ENCODE measurements at places on chromosomes 1 and 21.

- DNase-seq, result no peak
Observed at GRCh38 chr1:207858281-207858680, 52.6 kb downstream of the CD34 start.

DNA sequence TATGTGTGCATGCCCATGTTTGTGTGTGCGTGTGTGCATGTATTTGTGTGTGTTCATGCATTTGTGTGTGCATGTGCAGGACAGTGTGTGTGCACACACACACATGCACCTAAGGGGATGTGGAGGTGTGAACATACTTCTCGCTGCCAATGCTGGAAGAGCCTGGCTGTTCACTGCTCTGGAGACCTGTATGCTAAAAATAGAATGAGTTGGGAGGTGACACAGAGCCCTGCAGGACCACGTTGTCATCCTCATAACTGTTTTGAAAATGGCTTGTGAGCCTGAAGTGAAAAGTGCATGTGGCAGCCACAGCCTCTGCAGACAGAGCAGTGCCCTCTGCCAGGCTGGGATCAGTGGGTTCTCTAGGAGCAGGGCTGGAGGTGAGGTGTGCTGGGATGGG is 95.8 kb downstream of the AJAP1 start:
- DNase-seq, result no peak

- DNase-seq, result no peak
Observed at GRCh38 chr1:30335997-30336390, 387.4 kb downstream of the MATN1 start.

DNA sequence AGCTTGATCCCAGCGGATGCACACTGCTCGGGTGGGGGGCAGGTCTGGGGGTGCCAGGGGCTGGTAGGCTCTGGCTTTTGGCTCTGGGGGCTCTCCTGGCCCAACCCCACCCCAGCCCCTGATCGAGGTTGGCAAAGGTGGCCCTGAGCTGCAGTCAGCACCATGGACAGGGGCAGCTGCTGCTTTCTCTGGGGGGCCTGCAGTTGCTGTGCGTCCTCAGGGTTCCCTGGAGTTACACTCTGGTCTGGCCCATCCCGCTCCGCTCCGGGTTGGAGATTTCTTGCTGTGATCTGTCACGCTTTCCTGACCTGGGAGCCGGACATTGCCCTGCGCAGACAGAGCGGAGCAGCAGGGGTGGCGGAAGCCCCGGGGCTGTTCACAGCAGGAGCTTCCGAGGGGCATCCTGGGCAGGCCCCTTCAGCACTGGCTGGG is 8.0 kb upstream of the PLCH2 start:
- DNase-seq, result no peak

- DNase-seq, result no peak
Observed at GRCh38 chr1:119327450-119328155, 41.0 kb upstream of the HAO2 start.

DNA sequence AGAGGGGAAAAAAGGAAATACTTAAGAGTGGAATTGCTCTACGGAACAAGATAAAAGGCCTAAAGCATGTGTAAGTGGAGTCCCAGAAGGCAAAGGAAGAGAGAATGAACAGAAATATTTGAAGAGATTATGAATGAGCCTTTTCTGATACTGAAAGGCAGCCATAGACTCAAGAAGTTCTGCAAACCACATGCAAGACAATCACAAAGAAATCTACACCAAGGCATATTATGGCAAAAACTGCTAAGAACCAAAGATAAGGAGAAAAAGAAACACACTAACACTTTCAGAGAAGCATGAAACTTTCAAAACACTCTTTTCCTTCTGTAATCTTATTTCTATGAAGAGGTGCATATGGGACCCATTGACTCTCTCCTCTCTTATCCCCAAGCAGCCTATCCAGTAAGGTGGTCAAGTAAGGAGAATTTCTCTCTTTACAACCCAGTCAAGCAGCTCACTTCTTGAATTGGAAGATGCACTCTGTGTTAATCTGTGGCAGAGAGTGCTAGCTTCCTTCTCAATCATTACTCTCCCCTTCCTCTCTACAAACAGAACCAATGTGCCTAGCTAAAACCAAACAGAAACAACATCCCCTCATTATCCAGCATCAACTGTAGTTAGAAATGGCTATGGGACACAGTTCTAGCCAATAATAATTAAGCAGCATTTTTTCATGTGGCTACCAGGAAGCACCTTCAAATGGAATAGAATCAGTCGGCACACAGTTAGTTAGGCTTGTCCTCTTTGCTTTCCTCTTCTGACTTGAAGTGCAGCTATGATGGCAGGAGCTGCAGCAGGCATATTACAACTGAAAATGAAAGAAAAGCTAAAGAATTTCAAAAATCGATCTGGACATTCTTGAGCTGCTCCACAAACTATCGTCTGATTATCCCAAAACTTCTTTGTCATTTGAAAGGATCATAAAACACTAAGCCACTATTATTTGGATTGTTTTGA is 25.9 kb downstream of the KRTAP19-8 start:
- no peak for DNase-seq

GRCh38 chr1:201525193-201525778 is 13.6 kb upstream of the NAV1 start:
- DNase-seq, result no peak

DNA sequence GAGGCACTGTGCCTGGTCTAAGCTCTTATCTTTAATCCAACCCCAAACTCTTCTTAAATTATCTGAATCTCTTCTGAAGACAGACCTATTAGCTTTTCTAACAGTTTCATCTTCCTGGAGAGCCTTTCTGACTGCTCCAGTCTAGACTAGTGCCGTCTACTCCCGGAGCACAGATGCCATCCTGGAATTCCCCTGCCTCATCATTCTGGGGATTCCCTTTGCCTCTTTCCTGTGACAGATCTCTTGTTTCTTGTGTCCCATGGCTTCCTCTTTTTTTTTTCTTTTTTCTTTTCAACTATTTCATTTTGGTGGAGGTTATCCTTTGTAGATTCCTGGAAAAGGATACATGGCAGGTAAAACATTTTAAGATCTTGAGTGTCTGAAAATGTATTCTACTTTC is 11.7 kb downstream of the SEMA4A start:
- no peak for DNase-seq

Data from hippocampal formation (tissue), 2 donors.